ENCODE measurements at places on chromosomes 5 and 9. TPM values are rescaled to one million over a fixed set of nuclear protein-coding genes. Genes with fewer than 3 reads are reported as not detected.

DNA sequence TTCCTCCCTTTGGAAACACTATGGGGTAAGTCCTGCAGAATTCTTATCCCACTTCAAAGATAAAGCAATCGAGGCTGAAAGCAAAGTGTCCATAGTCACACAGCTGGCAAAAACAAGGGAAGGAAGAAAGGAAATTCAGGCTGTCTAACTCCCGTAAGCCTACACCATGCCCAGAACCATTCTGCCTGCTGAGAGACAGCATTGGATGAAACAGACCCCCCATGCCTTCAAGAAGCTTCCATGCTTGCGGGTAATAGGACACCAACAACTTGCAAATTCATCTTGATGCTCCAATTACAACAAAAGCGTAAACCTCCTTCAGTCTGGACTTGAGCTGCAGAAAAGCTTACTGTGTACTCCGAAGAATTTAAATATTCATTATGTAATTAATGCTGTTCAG lies 181.1 kb upstream of the WWC1 start:
- DNase-seq = no peak

- no peak for DNase-seq
These were observed 50.1 kb downstream of the ST8SIA4 start for GRCh38 chr5:100852988-100853449.

The TTC16 gene
- 8.1 TPM for total RNA-seq

GRCh38 chr5:54362992-54363625 lies 52.7 kb upstream of the ARL15 start:
- DNase-seq = no peak

- no peak for DNase-seq
These were observed 201.5 kb downstream of the DAB2IP start for GRCh38 chr9:121852651-121853616.

- DNase-seq = no peak
These were observed 15.0 kb upstream of the TIFAB start for GRCh38 chr5:135467051-135467625.

DNA sequence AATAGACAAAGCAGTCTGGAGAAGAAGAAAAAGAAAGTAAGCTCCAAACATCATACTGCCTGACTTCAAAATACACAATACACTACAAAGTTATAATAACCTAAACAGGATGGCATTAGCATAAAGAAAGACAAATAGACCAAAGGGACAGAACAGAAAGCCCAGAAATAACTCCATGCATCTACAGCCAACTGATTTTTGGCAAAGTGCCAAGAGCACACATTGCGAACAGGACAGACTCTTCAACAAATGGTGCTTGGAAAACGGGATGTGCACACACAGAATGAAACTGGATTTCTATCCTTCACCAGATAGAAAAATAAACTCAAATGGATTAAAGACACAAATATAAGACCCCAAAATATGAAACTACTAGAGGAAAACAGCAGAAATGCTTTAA lies 66.6 kb upstream of the SPATA31E1 start:
- no peak for DNase-seq

DNA sequence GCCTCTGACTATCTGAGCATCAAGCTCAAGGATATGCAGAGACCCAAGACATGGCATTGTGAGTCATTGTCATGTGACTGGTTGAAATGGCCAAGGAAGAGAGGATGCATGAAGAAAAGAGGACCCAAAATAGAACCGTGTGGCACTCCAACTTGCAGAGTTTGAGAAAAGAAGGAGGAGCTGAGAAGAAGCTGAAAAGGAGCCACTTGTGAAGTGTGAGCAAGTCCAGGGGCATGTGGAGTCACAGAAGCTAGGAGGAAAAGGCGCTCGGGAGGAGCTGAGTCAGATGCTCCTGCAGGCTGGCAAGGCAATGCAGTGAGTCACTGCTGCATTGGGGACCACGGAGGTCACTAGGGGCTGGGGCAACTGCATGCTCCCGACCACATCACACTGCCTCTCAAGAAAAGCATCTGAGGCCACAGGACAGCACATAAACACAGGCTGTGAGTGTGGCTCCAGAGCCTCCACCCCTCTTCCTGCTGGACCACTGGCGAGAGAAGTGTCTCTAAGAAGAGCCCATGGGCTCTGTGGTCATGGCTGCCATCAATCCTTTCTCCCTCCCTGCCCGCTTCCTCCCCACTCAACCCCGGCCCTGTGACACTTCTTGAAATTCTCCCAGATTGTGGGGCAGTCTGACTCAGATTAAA lies 197.6 kb downstream of the DRD1 start:
- no peak for DNase-seq

DNA sequence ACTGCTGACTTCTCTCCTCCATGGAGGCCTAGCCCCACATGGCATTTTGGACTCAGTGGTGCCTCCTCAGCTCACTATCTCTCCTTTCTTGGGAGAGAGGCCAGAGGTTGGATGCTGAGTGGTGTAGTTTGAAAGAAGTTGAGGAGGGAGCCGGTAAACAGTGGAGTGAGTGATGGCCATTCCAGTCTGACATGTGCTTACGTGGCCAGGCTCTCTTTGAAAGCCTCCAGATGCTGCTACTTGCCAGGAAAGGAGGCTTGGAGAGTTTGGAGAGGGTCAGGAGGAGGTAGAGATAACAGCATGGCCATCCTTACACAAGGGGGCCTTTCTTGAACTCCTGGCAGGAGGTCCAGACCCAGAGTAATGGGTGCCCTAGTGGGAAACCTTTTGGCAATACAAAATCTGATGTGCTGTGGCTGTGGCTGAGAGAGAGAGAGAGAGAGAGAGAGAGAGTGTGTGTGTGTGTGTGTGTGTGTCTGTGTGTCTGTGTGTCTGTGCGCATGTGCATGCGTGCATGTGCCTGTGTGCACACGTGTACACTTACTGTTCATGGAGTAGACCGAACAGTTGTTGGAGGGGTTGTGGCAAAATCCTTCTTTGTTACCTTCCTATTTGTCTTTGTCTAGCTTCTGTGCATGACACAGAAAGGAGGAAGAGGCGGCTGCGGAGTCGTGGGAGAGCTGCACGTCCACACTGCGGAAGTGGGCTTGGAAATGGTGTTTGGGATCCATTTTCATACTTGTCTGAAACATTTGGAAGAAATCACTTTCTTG lies 37.8 kb downstream of the RALGPS1 start:
- no peak for DNase-seq

GRCh38 chr5:40141418-40141817 lies 538.3 kb upstream of the PTGER4 start:
- DNase-seq = no peak

DNA sequence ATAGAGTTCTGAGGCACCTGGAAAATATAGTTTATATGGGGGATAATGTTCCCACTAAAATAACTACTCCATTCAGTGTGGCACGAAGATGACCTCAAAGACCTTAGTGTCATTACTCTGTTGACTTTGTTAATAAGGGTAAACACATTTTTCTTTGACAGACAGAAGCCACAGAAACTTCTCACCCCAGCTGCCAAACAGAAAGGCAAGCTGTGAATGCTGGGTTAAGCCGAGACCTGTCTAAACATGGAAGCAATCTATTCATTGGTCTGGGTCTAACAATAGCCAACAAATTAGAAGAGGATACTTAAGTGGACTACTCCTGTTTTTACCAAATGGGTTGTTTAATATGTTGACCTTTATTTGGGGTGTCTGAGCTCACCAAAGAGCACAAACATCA lies 171.4 kb downstream of the TLE1 start:
- DNase-seq = no peak

The OMD gene
- total RNA-seq = not detected

DNA sequence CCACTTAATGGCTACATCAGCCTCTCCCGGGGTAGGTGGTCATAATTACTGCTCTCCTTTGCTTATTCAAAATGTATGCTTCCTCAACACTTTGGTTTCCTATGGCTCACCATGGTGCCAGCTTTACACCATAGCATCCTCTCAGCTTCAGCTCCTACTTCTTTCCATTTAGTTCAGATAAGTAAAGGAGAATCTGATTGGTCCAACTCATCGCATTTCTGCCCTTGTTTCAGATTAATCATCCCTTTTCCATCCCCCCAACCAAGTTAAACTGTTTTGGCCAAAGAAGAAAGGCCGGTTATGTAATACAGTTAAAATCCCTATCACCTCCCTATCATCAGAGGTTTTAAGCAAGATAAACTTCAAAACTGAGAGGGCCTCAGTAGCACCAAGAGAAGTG lies 130.5 kb downstream of the CETN3 start:
- DNase-seq = no peak

- no peak for DNase-seq
These were observed 78.3 kb upstream of the ZNF608 start for GRCh38 chr5:124824637-124825158.

DNA sequence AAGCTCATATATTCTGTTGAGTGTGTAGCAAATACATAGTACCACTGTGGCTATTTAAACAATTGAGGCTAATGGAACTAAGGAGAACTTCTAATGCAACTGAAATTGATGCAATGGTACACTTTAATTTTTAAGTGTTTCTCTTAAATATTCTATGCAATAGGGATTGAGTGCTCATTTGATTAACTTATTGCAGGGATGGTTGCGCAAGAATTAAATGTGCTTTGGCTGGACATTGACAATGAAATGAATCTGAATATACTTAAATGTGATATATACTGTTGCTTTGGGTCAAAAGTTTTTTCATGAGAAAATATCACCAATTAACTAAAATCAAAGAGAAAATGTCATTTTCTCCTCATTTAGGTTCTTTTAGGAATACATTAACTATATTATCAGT lies 227.1 kb downstream of the ARL15 start:
- DNase-seq = no peak

- DNase-seq = no peak
These were observed 101.4 kb upstream of the TARS1 start for GRCh38 chr5:33339413-33339812.

DNA sequence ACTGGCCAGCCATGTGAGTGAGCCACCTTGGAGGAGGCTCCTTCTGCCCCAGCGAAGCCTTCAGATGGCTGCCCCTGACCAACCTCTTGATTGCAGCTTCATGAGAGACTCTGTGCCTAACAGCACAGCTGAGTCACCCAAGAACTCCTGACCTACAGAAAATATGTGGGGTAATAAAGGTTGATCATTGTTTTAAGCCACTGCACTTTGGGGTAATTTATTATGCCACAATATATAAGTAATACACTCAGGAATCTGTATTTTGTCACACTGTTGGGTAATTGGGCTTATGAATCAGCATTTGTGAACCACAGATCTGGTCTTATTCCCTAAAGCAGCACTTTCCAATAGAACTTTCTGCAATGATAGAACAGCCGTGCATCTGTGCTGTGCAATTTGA lies 24.4 kb upstream of the VDAC1 start:
- DNase-seq = no peak

The PCDHGB2 gene
- total RNA-seq = 0.47 TPM

DNA sequence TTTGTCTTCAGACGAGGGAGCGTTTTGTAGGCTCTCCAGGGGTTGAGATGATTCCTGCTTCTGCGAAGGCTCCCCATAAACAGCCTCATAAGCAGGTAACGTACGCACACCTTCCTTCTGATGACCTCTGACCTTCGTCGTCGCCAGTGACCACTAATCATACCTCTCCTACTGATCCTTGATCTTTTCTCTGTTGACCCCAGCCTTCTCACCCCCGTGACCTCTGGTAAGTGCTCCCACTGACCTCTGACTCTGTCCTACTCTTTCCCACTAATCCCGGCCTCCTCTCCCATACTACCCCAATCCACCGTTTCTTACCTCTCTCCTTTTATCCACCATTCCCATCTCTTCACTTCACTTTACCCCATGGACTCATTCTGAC lies 345 bp downstream of the DNAI1 start:
- no peak for DNase-seq

- DNase-seq = no peak
These were observed 1074.2 kb upstream of the WWC1 start for GRCh38 chr5:167217097-167217743.

DNA sequence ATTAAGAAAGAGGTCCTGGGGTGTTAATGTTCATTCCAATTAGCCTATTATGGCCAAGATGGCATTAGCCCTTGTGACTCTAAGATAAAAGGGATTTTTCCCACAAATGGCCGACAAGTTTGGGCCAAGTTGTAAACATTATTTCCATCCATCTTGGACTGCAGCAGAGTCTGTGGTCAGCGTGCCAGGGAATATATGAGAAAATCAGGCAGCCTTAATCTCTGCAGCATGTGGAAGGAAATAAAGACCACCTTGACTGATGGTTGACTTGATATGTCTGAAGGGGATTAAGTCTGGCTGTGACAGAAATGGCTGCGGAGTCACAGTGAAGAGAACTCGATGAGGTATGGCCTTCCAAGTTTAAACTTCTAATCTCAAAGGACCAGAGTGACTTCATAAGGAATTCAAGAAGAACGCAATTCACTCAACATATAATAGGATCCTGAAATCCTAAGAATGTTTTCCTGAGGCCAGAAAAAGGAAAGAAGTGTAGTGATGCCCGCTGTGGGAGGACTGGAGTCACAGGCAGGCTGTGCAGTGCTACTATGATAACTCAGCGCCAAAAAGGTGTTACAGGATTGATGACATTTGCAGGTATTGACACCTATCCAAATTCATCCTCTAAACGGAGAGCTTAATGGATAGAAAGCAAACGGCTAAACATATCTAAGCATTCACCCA lies 287.1 kb downstream of the SEC61B start:
- no peak for DNase-seq

The BTNL3 gene
- total RNA-seq = not detected

- no peak for DNase-seq
These were observed 206.4 kb upstream of the EGFLAM start for GRCh38 chr5:38051711-38052511.

GRCh38 chr5:87924436-87924835 lies 344.2 kb downstream of the TMEM161B start:
- DNase-seq = no peak

DNA sequence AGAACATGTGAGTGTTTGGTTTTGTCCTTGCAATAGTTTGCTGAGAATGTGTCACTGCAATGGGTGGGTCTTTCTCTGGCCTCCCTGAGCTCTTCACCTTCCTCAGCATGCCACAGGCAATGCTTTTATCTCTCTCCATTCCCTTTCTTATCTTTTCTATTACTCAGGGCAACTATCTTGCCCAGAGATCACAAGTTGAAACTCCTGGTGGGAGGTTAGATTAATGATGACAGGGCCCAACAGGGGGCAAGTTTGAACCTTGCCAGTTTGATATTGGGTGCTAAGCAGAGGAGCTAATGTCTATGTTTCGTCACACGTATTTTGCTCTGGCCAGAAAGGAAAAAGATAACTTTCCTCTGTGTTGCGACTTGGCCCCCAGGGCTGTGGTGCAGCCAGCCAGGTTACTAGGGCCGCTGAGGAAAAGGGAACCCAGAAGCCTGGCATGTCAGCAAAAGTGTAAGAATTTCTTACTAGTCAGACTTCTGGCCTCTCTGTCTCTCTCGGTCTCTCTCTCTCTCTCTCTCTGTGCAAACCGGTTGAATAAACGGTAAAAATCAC lies 299.3 kb upstream of the POU5F2 start:
- no peak for DNase-seq

GRCh38 chr5:54317511-54318260 lies 7.3 kb upstream of the ARL15 start:
- DNase-seq = no peak

Measured in natural killer cell treated with Interleukin-12 subunit alpha and Interleukin-12 subunit beta and Interleukin-15 and Interleukin-18, amount 100 ng/mL, for 72 hours (primary cell).